RWPE2 (cell line): ENCODE measurements at places on chromosomes 13 and 19.
A peak's percentile ranks its signal among the peaks of the same experiment; 100 is the strongest.

DNA sequence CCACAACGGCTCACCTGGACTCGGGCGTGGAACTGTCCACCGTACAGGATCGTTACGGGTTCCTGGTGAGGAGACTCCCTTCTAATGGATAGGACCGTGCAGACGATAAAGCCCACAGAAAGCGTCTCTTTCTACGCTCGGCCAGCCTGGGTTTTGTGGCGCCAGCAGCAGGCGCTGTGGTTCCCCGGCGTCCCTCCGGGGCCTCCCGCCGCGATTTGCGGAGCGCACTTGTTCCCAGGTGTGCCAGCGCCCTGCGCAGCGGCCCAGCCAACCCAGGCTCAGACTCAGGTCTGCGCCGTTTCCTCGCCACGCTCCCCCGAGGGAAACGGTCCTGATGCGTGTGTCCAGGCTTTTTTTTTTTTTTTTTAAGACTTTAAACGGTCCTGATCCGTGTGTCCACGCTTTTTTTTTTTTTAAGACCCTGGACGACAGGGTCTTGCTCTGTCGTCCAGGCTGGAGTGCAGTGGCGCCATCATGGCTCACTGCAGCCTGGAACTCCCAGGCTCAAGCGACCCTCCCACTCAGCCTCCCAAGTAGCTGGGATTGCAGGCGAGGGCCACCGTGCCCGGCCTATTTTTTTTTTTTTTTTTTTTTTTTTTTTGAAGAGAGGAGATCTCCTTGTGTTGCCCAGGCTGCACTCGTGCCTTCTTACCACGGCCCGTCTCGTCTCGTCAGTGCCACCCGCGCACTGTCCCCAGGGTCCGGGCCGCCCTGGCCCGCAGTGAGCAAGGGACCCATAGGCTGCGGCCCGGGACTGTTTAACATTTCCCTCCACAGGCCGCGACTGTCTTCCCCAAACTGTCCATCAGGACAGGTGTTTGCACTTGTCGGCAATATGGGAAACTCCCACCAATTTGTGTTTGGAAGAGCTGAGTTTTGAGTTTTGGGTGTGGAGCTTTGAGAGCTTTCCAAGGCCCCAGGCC lies 23.8 kb downstream of the GJA3 start:
- DNase-seq: no peak

GRCh38 chr13:97843189-97843588 lies 110.3 kb upstream of the IPO5 start:
- no peak for DNase-seq

DNA sequence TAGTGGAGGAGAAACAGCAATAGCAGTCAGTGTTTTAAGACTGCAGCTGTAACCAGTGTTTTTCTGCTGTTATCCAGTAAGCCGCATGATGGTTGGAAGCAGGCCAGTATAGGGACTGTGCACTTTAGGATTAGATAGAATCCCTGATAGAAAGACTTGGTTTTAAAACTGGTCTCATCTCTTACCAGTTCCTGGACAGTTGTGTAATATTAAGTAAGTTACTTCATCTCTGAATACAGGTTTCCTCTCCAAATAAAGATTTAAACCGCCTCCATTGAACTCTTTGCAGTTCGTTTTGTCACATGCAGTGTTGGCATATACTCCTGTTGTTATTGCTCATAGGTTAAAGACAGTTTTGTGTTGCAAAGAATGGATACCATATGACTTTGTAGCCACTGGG lies 25.6 kb downstream of the URI1 start:
- DNase-seq: no peak

GRCh38 chr13:36919833-36920615 lies at the start of gene SMAD9:
SMAD9 (minus strand) TSS chr13:36920238; CDS start chr13:36879689, 40,549 bp downstream.
- DNase-seq: no peak

GRCh38 chr19:13093407-13094105 lies 9.1 kb downstream of the LYL1 start:
- DNase-seq: peak; percentile 53

GRCh38 chr19:49091391-49092038 lies 6.3 kb downstream of the SNRNP70 start:
- no peak for DNase-seq

DNA sequence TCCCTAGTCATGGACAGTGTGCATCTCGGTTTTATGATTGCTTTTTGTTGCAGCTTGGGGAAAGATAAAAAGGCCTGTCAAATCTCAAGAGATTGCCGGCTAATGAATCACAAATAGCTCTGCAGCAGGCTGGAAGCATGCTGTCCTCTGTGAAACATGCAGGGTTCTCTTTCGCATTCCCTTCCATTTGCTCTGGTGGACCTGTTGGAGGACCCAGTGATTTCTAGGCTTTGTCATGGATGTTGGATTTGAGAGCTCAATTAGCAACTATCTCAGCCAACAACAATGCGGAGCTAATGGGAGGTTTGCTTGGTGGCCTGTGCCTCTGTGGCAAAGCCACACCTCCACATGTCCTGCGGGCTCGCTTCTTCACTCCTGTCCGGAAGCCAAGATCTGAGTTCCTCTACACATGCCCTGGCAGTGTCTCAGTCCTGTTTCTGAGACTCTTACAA lies 418.1 kb upstream of the ARGLU1 start:
- DNase-seq: no peak

DNA sequence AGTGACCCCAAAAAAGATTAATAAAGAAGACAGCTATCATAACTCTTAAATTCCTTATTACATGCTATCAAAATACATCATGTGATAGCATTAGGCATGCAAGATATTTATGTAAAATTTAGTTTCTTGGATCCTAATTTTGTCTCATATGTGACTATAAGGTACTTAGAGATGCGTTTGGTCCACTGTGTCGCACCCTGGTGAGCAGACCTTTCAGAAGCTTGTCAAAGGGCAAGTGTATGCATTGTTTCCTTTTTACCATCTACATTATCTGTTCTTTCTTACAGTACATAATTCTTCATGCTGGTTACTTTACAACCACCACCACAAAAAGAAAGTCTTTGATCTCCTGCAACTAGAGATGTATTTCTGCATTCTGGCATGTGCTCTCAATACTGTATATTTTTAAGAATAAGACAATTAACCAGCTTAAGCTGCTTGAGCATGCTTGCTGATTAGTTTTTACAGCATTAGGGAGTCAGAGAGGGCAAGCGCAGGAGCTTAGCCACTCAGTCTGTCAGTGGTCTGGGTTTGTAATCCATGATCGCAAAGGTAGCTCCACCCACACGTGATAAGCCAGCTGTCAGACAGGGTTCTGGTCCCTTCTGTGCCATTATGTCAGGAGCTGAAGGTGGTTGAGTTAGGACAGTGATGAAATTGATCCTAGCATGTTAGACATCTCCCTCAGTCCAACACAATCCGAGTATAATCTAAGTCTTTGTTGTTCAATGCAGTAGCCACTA lies 500.9 kb downstream of the MYO16 start:
- DNase-seq: no peak

- DNase-seq: no peak
These were observed 1.8 kb upstream of the CEACAM8 start for GRCh38 chr19:42596391-42597072.

DNA sequence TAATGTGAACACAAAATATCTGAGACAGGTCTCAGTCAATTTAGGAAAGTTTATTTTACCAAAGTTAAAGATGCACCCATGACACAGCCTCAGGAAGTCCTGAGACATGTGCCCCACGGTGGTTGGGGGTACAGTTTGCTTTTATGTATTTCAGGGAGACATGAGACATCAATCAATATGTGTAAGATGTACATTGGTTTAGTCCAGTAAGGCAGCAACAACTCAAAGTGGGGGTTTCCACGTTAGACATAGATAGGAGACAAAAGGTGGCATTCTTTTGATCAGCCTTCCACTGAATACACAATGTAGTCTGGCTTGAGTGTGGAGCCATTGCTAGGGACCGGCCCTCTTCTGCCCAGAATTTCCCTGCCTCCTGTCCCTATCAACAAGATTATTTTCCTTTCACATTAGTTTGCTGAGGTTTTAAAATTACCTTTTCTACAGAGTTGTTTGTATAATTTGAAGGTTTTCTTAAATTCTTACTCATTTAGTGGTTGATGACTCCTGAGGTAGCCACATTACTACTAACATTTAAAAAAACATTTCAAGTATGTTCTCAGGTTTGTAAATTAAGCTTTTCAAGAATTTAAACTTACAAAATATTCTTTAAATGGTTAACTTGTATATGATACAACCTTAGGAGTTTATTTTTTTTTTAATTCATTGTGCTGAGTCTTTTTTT lies 33.2 kb downstream of the RNASEH2B start:
- no peak for DNase-seq

DNA sequence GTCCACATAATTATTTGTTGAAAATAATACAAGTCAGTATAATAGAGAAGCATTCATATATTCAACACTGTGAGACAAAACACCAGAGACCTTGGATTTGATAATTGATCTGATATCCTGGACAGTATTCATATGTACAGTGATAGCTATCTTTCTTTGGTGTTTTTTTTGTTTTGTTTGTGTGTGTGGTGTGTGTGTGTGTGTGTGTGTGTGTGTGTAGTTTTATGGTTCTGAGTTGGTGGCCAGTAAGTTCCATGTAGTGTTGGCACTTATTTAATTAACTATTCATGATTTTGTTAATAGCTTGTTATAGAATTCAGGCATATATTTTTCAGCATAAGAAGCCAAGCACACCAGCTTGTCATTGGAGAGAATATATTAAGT lies 1.6 kb upstream of the ANGPTL6 start:
- DNase-seq: no peak

- DNase-seq: no peak
These were observed 370.4 kb upstream of the NBEA start for GRCh38 chr13:34571716-34572115.

GRCh38 chr19:45577111-45577905 lies 7.3 kb downstream of the OPA3 start:
- DNase-seq: peak; percentile 93

DNA sequence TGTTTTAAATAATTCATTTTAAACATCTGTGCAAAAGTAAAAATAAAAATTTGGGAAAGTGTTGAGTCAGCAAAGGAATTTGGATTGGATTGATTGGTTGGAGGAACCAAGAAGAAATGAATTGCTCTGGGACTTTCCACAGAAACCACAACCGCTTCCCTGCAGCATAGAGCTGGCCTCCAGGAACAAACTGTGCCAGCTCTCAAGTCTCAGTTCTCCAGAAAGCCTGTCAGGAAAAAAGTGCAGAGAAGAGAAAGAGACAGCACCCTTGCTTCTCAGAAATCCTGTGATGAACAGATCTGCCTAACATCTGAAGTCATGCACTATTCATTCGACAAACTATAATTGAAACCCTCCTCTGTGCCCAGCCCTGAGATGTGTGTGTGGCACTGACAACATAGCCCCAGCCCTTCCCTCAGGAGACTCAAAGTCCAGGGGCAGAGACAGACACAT lies 14.8 kb downstream of the LYPD3 start:
- no peak for DNase-seq

DNA sequence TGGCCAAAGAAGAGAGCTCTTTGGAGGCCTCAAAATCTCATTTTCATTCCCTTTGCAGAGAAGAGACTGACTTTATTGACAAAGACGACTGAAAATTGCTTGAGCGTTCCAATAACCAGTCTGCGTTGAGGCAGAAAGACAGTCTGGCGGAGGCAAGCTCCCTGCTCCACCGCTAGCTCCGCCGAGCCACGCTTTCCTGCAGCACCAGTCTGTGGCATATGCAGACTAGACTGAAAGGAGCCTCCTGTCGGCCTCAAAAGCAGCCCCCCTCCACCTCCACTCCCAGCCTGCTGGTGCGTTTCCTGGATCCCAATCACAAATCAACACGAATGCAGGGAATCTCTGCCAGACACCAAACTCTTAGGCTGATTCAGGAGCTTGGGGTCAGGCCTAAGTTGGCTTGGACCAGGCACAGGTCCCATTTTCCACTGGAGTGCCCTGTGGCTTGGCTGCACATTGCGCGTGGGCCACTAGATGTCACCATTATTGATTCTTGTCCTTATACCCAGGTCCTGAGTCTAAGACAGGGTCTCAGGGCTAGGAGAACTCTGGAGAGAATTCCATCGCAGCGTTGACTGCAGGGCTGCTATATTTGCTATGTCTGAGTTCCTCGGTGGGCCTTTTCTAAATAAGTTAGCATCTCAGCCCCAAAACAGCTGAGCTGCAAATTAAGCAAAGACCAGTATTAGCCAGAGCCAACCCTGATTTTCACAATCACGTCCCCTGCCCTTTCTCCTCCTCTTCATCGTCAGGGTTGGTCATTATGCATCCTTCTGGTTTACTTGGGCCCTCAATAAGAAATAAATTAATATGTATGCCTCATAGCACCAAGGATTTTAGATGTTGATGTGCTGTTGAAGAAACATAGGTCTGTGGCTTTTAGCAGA lies 5.2 kb upstream of the ZNF507 start:
- no peak for DNase-seq

DNA sequence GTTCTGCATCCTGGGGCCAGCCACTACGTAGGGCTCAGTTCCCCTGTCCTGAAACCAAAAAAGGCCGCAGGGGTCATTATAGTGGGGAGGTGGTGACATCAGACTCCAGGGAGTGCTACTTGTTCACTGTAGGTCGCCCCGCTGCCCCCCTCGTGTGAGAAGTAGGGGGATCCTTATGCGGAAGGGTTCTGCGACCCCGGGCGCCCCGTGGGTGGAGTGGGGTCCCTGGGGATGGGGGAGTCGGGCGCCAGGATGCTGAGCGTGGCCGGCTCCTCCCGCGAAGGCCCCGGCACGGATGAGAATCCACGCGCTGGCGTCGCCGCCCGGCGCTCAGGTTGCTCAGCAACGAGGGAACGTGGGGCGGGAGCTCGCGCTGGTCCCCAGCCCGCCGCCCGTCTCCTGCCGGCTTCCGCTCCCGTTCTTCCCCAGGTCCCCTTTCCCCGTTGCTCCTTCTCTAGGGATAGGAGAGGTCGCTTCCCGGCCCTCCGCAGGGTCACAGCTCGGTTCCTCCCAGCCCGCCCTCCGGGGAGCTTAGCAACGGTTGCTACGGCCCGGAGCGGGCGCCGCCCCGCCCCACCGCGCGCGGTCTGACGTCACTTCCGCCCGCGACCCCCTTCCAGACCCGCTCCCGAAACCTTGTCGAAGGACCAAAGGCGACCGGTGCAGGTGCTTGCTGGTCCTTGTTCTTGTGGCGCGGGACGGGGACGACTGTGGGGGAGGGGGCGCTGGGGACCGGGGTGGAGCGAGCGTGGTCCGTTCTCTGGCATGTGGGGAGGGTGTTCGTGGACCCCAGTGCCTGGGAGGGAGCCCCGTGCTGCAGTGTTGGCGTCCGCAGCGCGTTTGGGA lies at the start of gene NAT14:
NAT14 (plus strand) TSS at position 596 of the 846 bp plus-strand sequence. CDS start 521 bp downstream, outside the sequence.
- DNase-seq: peak; percentile 75

- DNase-seq: no peak
These were observed 122.0 kb downstream of the NDFIP2 start for GRCh38 chr13:79602936-79603335.

GRCh38 chr13:104006625-104007075 lies 940.4 kb upstream of the SLC10A2 start:
- no peak for DNase-seq
